ENCODE measurements at places on chromosomes 7 and 10.

DNA sequence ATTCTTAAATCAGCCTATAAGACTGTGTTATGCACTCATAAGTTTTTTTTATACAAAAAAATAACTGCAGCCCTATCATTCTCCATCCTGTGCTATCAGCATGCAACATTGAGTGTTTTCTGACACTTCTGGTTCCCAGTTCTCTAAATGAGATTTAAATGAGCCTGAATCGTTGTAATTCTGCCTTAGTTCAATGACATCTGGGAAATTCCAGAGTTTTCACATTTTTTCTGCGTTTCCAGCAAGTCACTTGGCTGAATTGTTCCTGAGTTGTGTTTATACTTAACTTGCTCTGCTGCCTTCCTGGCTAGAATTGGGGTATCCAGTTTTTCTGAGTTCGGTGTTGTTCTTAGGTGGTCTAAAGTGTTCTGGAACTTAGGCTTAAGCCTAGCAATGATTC, 636.1 kb upstream of the FZD8 start:
- DNase-seq, result no peak

DNA sequence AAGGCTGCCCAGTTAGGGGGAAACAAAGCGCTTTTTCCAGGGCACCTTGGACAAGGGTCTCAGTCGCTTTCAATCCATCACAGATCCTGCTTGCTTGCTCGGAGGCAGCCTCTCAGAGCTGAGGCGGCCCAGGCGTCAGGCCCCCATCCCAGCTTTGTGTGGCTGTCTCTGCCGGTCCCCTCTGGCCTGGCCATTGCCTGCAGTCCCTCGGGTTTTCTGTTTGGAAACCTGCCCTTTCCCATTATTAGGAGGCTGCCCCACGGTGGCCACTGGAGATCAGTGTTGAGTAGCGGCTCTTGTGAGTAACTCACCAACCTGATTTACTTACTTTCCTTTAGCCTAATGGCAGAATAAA, 216.1 kb downstream of the GLRX3 start:
- no peak for DNase-seq

DNA sequence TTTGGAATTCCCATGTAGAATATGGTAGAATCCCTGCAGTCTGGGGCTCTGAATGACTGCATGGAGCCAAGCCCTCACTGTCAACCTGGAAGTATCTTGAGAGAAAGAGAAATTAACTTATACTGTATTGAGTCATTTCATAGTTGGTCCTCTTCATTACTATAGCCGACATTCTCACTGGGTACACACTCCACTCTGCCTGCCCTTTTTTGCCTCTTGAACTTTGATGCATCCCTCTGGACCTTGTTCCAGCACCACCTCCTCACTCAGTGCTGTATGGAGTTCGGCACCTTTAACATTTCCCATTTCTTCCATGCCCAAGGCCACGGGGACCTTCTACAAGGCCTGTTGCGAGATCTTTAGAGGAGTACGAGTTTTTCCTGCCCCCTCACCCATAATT, 4.6 kb upstream of the ARHGAP22 start:
- DNase-seq, result no peak

DNA sequence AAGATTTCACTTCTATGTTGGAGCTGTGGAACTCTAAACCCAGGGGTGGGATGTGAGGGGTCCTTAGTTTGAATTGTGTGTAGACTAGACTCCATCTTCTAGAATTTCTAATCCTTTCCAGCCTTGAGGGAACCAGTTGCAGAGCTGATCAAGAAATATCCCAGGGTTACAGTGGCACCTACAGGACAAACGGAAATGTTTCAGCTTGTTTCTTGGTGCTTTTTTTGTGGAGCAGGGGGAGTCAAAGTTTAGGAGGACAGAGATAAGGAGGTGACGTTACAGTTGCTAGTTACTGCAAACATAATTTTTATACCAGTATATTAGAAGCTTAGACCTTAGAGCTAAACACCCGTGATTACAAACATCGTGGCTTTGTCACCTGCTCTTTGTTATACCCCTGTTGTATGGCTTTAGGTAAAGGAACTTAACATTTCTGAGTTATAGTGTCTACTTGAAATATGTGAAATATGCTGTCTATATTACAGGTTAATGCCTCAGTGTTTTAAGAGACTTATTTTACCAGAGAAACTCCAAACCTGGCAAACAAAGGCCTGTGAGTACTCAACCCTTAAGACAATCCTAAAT, 84.5 kb upstream of the DYNC1I1 start:
- DNase-seq, result no peak

GRCh38 chr10:120177330-120177729, 279.7 kb upstream of the PLPP4 start:
- no peak for DNase-seq

DNA sequence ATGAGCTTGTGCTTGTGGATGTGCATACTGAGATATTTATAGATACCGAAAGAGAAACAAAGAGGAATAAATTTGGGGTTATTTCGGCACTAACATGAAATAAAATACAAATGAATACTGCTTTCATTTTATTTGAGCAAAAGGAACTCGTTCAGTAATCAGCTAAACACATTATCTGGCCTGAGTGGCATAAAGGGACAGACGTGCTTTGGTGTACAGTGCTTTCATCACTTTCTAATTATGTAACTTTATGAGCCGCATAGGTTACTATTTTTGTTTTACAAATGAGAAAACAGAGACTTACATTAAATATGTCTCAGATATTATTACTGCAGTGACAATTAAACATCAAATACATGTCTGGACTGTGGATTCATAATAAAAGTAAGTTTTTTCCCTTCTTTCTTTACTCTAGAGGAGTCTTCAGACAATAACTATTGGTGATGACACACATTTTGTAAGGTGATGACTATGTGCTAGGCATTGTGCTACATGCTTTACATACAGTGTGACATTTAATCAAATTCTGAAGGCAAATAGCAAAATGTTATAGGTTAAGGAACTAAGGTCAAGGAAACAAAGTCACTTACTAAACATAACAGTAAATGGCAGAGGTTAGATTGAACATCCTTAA, 503.3 kb downstream of the SORCS1 start:
- DNase-seq, result no peak

DNA sequence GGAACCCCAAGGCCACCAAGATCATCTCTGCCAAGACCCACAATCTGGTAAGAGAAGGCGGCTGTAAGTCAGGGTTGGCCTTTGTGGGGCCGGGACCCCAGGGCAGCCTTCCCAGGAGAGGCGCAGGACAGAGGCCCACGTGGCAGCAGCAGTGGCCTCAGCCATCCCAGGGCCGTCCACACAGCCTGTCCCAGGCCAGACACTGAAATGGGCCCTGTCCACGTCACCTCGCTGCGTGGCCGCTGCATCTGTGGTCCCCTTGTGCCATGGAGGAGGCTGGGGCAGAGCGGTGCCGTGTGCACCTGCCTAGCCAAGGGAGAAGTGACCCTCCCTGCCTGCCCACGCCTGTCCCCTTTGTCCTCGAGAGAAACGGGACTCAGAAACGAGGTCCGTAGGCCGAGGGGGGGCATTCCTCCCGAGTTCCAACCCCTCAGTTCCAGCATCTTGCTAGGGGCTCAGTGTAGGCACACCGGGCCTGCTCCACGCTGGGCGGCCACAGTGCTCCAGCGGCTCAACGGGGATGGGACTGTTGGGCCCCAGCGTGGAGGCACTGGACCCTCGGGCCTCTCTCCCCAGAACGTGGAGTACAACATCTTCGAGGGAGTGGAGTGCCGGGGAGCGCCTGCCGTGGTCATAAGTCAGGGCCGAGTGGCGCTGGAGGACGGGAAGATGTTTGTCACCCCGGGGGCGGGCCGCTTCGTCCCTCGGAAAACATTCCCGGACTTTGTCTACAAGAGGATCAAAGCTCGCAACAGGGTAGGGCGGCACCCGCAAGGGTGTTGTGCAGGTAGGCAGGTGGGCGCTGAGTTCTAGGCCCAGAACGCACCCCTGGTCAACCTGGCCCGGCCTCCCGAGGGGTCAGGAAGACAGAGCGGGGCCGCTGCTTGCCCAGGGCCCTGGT, 15.6 kb downstream of the DPYSL4 start:
- no peak for DNase-seq

GRCh38 chr10:72009425-72010081, 45.4 kb downstream of the CHST3 start:
- no peak for DNase-seq

DNA sequence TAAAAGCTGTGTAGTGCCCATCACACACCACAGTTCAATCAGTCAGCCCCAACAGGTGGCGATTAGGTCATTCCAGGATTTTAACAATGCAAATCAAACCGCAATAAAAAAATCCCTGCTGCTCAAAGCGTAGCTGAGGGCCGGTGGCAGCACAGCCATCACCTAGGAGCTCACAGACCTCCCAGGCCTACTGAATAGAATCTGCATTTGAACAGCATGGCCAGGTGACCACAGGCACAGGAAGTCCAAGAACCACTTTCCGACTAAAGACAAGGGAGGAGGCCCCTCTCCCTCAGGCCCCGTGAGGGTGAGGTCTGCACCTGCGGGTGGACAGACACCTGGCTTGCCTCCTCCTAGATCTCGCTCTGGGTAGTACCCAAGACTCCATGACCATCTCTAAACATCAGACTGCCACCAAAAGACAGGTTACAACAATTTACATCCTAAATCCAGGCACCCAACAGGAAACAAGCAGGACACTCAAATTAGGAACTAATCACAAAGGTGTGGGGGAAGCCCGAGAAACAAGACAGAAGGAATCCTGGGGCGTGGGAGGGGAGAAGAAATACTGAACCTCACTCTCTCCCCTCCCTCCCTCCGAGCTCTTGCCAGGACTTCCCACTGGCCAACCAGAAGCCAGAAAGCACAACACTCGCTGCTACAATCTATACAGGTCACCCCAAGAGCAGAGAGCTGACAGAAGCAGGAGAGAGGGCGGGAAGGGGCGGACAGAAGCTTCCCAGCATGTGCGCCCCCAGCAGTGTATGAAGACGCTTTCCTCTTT, 19.2 kb downstream of the GNA12 start:
- no peak for DNase-seq

- no peak for DNase-seq
Observed at GRCh38 chr7:11601761-11602160, 230.2 kb downstream of the THSD7A start.

DNA sequence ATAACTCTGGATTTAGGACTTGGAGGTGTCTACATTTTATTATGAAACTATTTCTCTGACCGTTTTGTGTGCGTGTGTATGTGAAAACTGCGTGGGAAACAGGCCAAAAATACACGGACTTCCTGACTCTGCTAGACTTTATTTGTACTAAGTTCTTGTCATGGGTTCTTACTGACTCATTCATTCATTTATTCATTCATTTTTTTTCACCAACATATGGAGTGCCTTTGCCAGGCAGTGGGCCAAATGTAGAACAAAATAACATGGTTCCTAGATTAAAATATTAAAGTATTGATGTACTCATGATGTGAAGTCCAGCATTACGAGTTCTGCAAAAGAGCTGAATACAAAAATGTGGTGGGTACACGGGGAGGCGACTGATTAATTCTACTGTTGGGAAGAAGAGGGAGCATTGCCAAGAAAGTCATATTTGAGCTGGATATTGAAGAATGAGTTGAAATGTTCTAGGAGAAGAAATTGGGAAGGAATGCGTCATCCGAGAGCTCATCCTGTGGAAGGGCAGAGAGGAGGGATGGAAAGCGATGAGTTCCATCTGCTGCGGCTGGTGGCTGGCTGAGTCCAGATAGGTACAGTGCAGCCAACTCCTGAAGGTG, 24.6 kb downstream of the CACNB2 start:
- no peak for DNase-seq

DNA sequence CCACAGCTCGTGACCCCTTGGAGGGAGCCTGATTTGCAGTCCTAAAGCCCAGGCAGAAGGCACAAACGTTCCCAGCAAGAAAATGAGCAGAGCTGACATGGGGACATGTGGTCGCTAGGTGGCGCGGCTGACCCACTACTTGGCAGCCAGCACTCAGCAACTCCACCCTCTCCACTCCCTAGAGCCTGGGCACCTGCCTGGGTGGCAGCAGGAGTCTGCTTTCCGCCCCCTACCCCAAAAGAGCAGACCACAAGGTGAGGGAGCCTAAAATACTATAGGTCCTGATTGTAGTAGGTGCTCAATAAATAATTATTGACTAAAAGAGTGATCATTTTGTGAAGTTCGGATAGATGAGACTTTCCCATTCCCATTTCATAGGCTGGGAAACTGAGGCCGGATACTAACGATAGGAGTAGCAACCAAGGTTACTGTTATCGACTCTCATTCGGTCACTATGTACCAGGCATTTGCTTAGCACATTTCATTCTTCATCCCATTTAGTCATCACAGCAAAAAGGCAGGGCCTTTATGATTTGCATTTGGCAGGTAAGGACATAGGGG, 57.4 kb downstream of the NEUROG3 start:
- DNase-seq, result peak; percentile 59

DNA sequence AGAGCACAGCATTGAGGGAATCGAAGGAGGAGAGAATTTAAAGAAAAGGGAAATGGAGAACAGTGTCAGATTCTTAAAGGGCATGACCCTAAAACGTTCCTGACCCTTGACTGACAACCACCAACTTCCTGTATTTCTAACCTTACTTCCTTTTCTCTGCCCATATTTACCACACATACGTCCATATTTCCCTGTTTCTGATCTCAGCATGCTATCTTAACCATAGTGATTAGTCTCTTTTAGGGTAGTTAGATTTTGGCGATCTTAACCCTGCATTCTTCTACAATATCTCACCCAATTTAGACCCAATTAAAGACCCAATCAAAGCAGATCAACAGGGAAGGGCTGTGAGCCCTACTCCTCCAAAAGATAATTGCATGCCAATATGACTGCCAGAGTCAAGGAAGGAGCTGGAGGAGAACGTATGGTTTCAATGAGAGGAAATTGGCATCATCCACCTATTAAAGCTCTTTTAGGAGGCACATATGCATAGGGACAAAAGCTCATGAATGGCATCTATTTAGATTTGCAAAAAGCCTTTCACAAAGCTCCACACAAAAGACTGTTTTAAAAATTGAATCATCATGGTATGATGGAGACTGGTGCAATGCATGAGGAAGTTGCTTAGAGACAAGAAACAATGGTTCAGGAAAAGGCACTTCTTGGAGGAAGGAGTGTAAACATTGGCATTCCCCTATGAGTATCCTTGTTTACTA, 49.0 kb upstream of the ARHGAP12 start:
- no peak for DNase-seq

DNA sequence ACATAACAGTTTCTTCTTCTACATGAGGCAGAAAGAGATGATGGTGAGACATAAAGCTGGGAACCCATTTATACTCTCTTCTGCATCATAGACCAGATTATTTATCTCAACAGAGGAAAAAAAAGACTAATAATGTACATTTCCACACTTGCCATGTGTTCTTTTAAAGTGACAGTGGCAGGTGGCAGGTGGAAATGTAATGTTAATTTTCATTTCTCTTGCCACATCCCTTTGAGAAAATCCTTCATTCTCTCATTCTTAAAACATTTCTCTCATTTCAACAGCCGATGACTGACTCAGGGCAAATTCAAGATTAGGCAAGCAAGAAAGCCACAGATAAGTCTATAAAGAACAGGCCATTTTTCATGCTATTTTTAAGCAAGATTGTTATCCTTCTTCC, 635.6 kb upstream of the SORCS1 start:
- DNase-seq, result no peak

All from stimulated activated CD4-positive, alpha-beta T cell treated with anti-CD3 and anti-CD28 coated beads, Interleukin-1b, Interleukin-23, amount 100 ng/mL, for 1 hour (primary cell).